ENCODE measurements at places on chromosomes 13 and 19. TPM values are rescaled to one million over a fixed set of nuclear protein-coding genes. Genes with fewer than 3 reads are reported as not detected.

LILRB1 gene
- 0.31 TPM for total RNA-seq

ZNF98 gene
- not detected for total RNA-seq

SHISA2 gene
- total RNA-seq, result 0.16 TPM

DNA sequence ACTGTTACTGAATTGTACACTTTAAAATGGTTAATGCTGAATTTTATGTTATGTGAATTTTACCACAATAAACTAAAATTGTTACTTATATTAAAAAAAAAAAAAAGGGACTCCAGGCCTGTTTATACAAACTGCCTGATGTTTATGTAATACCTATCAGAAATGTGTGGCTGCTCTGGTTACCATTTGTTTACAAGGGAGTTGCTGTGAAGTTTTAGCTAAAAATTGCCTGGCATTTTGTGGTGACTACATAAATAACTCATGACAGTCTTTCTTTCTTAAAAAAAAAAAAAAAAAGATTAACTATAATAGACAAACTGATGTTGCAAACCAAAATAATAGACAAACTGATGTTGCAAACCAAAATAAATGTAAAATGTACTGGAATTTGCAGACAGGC is 71.8 kb downstream of the CDADC1 start:
- no peak for DNase-seq

- DNase-seq, result no peak
Measured at GRCh38 chr19:10701955-10702525, 801 bp downstream of the QTRT1 start.

- DNase-seq, result no peak
Measured at GRCh38 chr19:13637664-13638063, 126.7 kb upstream of the MRI1 start.

- DNase-seq, result no peak
Measured at GRCh38 chr19:8705742-8706141, 7.1 kb upstream of the ACTL9 start.

GRCh38 chr19:23259961-23260360 is 9.8 kb upstream of the ZNF724 start:
- DNase-seq, result no peak

DNA sequence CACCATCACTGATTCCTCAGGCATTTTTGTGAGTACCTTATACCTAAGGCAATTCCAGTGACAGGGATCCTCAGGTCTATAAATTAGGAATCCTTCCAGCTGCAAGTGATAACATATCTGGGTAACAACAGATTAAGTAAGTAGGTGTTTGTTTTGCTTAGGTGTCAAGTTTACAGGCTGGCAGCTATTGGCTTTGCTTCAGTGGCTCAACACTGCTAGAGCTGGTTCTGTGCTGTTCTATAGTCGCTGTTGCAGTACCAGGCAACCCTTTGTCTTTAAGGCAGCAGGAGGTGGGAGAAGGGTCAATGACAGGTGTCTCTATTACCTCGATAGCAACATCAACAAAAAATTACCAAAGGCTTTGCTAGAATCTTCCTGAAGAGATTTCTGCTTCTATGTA is 27.0 kb downstream of the SLC10A2 start:
- DNase-seq, result no peak

All from activated naive CD4-positive, alpha-beta T cell treated with anti-CD3 and anti-CD28 coated beads, Interleukin-2, amount 50 U/mL, for 72 hours (primary cell).